Stomach (tissue), 19 donors: ENCODE measurements at places on chromosomes 2 and 18. TPM values are rescaled to one million over a fixed set of nuclear protein-coding genes. Genes with fewer than 3 reads are reported as not detected.

Gene SIX3
- total RNA-seq = not detected

Gene UGT1A3
- total RNA-seq = 1.3 TPM

Gene PPIL3
- total RNA-seq = 5.5 TPM

Gene MAP2
- total RNA-seq = 24.6 TPM

Gene SERPINB3
- total RNA-seq = 1.8 TPM

Gene GKN2
- total RNA-seq = 181 TPM

Gene SCN3A
- 4.0 TPM for total RNA-seq

DNA sequence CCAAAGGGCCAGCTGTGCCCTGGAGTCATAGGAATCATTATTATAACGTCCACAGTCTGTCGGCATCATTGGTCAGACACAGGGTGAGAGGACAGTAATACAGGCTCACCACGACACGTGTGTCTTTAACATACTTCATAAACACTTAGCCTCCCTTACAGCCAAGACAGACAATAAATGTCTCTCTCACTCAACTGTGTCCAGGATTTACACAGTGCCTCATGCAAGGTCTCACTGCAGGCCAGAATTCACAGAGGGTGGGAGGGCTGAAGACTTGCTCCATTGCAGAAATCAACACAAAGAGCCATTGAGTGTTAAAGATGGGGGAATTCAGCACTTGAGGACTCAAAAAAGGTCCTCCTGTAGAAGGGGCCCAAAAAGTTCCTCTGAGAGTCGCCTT is 210.5 kb downstream of the BCL2 start:
- no peak for DNase-seq

DNA sequence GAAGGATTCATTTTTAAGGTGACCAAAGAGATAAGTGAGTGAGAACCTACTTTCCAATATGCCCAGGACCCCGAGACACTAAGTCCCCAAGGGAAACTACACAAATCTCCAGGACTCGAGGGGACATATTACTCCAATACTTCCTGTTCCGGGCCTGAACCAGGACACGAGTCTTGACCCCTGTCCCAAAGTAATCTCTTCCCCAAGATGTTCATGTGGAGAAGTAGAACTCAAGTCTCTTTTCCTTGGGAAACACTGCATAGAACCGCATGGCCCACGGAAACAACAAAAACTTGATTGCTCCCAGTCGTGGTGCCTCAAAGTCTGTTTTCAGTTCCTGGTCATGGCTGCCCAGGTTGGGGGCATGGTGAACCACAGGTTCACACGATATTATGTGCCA is 87.2 kb upstream of the ZEB2 start:
- no peak for DNase-seq

- no peak for DNase-seq
Observed at GRCh38 chr2:175251425-175252041, 70.0 kb upstream of the ATP5MC3 start.

DNA sequence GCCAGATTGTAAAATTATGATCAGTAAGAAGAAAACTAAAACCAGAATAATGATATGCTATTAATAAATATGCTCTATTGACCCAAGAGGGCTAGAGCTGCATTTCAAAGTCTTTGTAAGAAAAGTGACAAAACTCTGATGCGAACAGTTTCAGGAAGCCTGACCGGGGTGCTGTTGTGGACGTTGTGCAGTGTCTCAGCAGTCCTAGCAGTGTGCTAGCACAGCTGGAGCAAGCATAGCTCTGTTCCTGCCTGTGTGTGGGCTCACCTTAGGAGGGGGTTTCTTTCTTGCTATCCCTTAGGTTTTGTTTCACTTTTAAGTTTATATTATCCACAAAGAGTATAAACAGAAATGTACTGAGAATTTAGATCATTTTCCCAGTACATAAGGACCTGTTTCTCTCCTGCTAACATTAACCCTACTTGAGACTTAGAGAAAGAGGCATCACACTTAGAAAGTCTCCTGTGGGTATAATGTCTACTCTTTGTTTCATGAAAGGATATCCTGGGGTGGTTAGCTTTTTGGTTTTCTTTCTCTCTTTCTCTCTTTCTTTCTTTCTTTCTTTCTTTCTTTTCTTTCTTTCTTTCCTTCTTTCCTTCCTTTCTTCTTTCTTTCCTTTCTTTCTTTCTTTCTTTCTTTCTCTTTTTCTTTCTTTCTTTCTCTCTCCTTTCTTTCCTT is 124.5 kb downstream of the TMEM182 start:
- DNase-seq = no peak

- no peak for DNase-seq
Observed at GRCh38 chr2:47077442-47078117, 77.5 kb downstream of the STPG4 start.

GRCh38 chr18:62715436-62715758 is at the start of gene PHLPP1:
Gene PHLPP1, plus strand, starts transcription at chr18:62715541. Its CDS starts 143 bp downstream, at chr18:62715684.
- no peak for DNase-seq

DNA sequence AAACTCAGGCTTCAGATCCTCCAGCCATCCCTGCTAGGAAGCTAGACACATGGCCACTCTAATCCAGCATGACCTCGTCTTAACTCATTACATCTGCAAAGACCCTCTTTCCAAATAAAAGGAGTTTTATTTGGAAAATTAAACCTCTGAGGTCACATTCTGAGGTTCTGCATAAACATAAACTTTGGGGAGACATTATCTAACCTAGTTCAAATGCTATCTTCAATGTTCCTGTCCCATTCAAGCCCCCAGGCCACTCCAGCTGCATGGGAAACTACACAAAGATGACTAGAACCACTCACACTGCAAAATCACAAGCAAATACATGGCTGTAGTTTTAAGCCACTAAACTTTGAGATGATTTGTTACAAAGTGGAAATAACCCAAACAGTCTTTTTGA is 99.0 kb upstream of the RNF152 start:
- no peak for DNase-seq

DNA sequence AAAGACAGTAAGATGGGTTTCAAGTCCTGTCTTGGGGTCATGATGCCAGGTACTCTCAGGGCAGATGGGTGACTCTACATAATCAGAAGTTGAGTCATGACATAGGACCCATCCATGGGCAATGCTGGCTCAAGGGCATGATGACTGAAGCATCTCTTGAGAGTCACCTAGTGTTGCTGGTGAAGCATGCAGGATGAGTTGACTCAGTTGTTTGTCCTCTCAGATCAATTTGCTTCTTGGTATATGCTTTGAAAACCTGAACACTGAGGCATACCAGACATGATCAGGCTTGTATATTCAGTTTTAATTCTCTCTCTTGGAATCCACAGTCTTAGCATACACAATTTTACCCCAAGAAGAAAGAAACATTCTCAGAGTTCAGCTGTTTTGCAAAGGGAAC is 658.9 kb upstream of the NXPH2 start:
- no peak for DNase-seq

DNA sequence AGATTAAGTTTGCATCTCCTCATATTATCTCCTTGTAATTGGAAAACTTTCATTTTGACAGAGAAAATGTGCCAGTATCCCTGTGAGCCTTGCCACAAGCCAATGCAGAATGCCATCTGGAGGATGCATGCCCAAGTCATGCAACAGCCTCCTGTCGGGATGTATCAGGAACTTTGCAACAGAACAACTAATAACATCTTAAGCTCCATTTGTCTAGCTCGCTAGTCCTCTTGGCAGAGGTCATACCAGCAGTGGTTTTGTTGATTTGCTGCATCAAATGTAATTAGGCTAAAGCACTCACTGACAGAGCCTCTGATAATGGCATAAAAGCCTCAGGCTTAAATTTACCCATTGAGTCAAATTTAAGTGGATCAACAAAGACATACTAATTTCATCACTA is 125.8 kb downstream of the UBE2E3 start:
- no peak for DNase-seq

DNA sequence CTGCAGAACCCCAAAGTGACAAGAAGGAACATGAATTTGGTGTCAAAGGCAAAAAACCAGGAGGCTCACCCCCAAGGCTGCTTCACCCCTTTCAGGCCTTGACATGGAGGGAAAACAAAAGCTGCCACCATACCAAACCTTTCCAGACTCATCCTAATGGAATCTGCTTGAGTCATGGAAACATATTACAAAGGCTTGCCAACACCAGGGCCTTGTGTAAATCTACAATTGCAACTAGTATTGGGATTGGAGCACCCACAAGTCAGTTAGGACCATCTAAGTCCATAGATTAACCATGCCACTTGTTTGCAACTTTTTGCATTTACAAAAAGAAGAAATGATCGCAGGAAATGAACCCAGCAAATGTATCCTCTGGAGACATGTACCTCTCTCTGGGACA is 297.6 kb downstream of the CDCA7 start:
- DNase-seq = no peak

DNA sequence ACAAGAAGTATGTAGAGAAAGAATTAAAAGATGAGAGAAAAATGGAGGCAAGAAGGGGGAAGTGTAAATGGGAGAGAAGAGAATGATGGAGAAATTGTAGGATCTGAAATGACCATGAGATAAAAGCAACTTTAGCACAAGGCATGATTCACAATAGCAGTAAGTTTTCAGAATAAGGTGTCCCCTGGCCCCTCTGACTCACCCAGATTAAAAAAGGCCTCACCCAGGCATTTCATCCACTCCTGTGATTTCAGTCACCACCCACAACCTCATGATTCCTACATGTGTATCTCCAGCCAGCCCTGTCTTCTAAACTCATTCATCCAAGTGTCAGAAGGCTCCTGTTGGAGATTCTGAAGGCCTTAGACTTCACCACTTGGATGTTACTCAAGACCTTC is 56.6 kb downstream of the SP100 start:
- DNase-seq = no peak

DNA sequence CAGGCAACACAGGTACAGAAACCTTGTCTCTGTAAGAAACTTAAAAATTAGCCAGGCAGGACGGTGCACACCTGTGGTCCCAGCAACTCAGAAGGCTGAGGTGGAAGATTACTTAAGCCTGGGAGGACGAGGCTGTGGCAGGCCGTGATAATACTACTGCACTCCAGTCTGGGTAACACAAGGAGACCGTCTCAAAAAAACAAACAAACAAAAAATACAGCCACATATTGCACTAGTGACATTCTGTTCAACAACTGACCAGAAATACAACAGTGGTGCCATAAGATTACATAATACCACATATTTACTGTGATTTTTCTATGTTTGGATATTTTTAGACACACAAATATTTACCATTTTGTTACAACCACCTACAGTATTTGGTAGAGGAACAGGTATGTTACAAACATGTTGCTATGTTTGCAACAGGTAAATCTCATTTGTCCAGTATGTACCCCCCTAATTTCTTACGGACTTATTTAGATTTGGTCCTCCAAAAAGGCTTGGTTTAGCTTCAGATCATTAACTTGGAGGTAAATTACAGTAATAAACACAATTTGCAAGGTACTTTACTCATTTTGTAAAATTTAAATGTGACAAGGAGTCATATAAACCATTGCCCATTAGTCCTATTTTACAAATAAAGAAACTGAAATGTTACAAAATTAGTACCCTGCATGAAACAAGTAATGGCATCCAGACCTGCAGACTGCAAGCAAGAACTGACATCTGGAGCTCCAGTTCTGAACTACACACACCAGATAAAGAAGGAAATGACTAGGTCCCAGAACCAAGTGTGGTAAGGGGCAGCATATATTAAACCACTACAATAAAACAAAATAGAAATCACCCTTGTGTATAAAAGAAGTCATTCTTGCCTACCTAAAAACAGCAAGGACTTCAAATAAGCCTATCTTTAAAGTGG is 36.8 kb downstream of the TRIP12 start:
- DNase-seq = no peak

- DNase-seq = peak; percentile 31
Observed at GRCh38 chr2:219627103-219628100, at the start of gene SLC4A3. Gene SLC4A3, plus strand, starts transcription at chr2:219627630. Its CDS starts 363 bp downstream, at chr2:219627993.

DNA sequence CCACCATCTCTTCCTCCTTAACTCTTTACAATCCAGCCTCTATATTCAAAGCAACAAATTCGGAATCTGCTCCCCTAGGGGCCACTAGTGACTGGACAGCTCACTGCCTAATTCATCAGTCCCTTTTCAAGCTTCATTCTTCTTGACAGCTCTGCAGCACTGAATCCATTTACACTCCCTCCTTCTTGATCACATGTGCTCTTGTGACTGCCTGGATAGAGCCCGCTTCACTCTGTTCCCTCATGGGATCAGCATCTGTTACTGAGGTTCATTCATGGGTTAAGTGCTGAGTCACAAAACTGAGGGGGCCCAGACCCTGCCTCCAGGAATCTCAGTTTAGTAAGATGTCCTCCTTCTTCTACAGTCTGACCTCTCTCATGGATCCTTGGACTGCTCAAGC is 81.5 kb downstream of the CYRIA start:
- no peak for DNase-seq

DNA sequence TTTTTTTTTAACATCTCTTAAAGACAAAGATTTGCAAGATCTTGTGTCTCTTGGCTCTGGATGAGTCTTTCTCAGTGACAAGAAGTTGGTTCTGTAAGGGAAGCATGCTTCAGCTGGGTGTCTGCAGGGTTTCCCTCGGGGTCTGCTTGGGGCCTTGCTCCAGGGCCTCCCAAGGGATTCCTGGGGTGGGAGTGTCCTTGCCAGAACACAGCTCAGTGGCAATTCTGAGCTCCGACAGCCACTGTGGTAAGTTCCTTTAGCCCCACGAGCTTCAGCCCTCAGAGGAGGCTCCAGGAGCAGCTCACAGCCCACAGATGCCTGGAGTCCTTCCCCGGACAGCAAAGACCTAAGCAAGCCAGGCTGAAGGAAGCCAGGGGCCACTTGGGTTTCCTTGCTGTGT is 52.4 kb downstream of the EMX1 start:
- DNase-seq = no peak

DNA sequence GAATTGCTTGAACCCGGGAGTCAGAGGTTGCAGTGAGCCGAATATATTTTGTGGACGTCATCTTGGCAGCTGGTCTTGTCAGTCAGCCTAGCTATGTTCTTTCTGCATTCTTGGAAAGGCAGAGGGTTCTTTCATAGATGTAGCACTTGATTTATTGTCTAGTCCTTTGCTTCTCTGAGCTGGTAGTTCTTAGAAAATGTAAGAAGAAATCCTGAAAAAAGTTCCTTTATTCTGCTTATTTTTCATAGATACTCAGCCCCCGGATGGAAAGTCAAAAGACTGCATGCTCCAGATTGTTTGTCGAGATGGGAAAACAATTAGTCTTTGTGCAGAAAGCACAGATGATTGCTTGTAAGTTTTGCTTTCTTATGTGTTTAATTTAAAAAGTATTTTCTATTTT is 21.3 kb downstream of the PLEKHB2 start:
- DNase-seq = no peak

- peak; percentile 58 for DNase-seq
Observed at GRCh38 chr18:61606068-61606660, 272.9 kb downstream of the CDH20 start.
